ENCODE measurements at places on chromosomes 2 and 18.

GRCh38 chr2:28413152-28413898, 20.7 kb downstream of the FOSL2 start:
- DNase-seq = no peak

DNA sequence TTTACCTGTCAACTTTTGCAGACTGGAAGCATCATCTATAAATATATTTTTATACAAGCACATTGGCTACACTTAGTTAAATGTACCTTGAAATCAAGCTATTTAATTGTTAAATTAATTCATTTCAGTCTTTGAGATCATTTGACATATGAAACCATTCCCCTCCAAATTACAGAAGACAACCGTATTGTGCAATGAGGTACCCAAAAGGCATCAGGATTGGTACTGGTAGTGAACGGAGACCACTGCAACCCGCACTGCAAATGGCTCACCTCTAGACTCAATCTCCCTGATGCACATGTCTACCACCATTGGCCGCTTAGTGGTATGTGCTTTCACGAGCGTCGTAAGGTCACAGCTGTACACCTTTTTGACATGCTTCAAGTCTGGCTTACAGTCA, 47.8 kb upstream of the CHRNA1 start:
- no peak for DNase-seq

DNA sequence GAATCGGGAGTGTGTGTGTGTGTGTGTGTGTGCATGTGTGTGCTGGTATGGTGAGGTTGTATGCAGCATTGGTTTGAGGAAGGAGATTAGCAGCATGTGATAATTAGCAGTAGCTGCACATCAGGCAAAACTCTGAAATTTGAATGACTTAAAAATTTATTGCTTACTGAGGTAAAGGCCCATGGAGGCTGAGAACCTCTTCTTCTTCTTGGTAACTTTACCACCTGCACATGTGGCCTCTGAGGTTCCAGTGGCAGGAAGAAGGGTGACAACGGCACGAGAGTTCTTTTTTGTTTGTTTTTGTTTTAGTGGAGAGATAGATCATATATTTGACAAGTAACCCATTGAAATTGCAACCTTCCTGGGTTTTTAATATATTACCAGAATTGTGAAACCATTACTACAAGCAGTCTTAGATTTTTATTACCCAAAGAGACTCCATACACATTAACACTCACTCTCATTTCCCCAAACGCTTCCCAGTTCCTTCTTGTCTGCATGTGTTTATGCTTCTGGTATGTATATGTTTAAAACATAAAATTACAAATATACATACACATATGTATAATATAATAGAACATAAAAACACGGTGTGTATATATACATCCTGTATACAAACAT, 292.1 kb downstream of the PTGR3 start:
- peak; percentile 50 for DNase-seq

GRCh38 chr2:15559379-15560139, 1.6 kb downstream of the NBAS start:
- no peak for DNase-seq

- DNase-seq = no peak
These were observed 1.6 kb upstream of the KLF7 start for GRCh38 chr2:207167099-207167923.

DNA sequence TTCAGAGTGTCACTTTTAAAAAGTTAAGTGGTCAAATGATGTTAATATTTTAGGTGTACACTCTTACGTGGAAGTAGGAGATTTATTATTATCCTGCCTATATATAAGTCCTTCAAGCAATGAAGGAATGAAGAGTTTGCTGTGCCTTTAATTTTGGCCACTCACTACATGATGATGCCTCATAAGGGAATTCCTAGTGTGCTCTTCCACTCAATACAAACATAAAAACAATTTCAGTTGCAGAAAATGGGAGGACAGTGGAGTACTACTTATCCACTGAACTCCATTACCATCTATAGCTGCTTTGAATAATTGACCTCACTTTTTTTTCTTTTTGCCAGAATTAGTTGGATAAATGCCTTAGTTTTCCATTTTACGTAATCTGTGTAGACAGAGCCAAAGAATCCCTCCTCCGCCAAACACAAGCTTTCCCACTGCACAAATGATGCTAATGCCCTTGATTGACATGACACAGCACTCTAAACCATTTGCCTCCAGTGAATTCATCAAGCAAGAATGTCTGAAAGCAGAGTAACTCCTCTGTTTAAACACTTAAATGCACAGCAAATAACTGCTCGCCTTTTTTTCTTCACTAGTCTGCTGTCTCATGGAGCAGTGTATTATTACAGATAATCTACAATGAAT, 751.1 kb upstream of the FANCL start:
- no peak for DNase-seq

GRCh38 chr2:215359576-215359922, 47.7 kb downstream of the ATIC start:
- no peak for DNase-seq

DNA sequence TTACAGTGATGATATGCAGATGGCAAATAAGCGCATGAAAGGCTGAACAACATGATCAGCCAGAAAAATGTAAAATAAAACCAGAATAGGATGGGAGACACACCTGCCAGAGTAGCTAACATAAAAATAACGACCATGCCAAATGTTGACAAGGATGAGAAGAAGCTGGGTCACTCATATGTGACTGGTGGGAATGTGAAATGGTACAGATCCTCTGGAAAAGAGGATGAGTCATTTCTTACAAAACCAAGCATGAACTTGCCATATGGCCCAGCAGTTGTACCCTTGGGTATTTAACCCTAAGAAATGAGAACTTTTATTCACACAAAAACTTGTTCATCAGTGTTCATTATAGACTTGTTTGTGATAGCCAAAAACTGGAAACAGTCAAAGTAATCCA, 143.8 kb downstream of the SH3BP4 start:
- no peak for DNase-seq

GRCh38 chr2:214730248-214730647, 79.2 kb downstream of the BARD1 start:
- DNase-seq = no peak

DNA sequence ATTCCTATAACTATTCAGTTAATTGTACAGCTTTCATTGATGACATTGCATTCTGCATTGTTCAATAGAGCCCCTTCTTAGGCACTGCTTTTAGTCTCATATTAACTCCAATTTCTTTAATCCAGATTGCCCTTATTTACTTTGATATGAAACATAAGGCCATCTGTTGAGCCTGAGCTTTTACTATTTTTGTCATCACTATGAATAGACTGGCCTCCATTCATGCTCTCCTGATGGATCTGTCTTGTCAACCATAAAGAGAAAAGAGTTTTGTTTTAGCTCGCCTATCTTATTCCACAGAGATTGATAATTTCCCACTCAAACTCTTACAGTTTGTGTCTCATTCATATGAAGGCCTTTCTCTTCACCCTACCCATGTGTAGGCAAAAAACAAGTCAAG, 159.2 kb upstream of the DTNA start:
- DNase-seq = no peak

GRCh38 chr2:221761260-221761659, 189.2 kb upstream of the EPHA4 start:
- no peak for DNase-seq

GRCh38 chr2:168678153-168678853, 124.1 kb upstream of the NOSTRIN start:
- DNase-seq = no peak

DNA sequence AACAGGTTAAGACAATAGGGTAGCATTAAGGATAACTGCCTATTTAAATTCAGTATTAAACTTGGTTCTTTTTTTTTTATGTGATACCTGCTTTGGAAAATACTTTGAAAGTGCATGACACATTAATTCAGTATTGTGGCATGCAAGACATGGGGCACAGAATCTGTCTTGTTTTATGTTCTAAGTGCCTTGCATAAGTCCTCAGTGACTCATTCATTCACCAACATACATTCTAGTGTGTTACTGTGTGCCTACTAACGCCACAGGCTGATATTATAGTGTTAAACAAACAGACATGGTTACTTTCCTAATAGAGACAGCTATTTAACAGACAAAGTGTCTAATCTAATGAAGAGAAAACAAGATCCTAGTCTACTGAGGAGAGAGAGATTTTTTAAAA, 91.7 kb downstream of the GCA start:
- DNase-seq = no peak

- no peak for DNase-seq
These were observed 523.5 kb downstream of the LRRTM4 start for GRCh38 chr2:76998704-76999103.

- no peak for DNase-seq
These were observed 1.6 kb downstream of the GPR17 start for GRCh38 chr2:127647242-127648190.

DNA sequence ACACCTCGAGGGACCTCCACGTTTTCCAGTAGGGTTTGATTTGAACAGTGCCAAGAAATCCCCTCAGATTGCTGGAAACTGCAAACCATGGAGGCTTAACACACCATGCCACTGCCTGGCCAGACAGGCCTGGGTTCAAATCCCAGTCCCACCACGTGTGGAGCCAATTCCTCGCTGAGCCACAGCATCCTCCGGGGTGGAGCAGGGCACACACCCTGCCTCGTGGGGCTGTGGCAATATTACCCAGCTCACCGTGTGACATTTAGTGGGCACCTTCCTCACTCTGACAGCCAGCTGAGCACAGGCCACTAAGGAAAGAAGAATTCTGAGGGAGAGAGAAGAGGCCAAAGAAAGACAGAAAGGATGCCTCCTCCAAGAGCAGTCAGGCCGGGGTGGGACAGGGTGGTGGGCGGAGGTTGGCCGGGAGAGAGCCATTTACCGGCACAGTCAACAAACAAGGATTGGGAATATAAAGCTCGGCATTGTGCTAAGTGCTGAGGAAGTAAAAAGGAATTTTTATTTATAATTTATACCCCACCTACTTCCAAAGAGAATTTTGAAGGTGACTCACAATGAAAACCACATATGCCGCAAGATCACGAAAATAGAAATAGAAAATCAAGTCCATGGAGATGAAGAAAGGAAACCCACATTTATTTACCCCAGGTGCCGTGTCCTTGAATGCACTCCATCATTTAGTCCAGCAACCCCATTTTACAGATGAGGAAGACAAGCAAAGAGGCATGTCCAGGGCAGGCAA, 111.5 kb downstream of the MCFD2 start:
- DNase-seq = peak; percentile 15

GRCh38 chr2:24111407-24111901, 11.7 kb downstream of the PFN4 start:
- no peak for DNase-seq

GRCh38 chr2:6645672-6646071, 220.0 kb downstream of the CMPK2 start:
- DNase-seq = no peak

- no peak for DNase-seq
These were observed 186.0 kb upstream of the TNP1 start for GRCh38 chr2:217045700-217046475.

DNA sequence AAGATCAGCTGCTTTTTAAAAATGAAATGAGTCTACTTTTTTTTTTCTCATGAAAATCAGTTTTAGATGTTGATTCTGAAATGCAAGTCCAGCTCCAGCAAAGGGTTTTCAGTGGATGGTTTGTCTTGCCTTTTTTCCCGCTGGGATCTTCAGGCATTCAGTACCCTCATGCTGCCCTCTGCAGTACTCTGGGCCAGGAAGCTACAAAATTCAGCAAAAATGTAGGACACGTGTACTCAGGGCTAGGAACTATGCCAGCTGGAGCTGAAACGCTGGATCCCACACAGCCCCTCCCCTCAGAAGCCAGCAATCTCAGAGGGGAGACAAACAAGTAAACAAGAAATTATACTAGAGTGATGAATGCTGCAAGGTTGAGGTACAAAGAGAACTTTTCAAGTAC, 97.3 kb downstream of the MMADHC start:
- DNase-seq = no peak

- DNase-seq = no peak
These were observed 226.3 kb downstream of the CDCA7 start for GRCh38 chr2:173580956-173581355.

GRCh38 chr2:97935719-97936161, 60.0 kb downstream of the TMEM131 start:
- DNase-seq = no peak

DNA sequence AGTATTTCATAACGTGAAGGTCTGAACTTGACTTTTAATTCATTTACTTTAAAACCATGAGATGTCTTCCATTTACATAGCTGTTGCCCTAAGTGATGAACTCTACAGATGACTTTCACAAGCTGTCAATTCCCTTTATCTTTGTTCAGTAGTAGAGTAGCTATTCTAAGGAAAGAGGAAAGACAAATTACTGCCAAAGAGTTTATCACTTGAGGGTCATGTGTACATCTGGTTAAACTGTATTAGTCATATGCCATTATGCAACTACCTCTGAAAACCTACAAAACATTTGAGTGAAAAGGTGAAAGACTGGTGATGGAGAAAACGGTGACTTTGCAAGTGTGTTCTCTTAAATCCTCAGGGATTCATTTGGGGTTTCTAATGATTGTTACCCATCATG, 763.9 kb downstream of the TMEM182 start:
- DNase-seq = no peak

GRCh38 chr2:215358891-215359575, 47.2 kb downstream of the ATIC start:
- DNase-seq = no peak

GRCh38 chr2:98658816-98659490, 50.6 kb downstream of the UNC50 start:
- peak; percentile 65 for DNase-seq

GRCh38 chr2:212245880-212246279, 292.7 kb downstream of the ERBB4 start:
- DNase-seq = no peak

Measured in activated CD8-positive, alpha-beta memory T cell treated with anti-CD3 and anti-CD28 coated beads, Interleukin-2, amount 10 ng/mL, durations not matched to agents 7 days and 5 days (primary cell).